ENCODE measurements at places on chromosomes 6 and 20. TPM values are rescaled to one million over a fixed set of nuclear protein-coding genes. Genes with fewer than 3 reads are reported as not detected.

GRCh38 chr6:131295081-131295480, 159.8 kb downstream of the AKAP7 start:
- no peaks in the 10 kb centered on the region for H3K27me3 ChIP-seq
- H3K36me3 ChIP-seq: no peaks in the 10 kb centered on the region
- H3K27ac ChIP-seq: no peak overlapping the region
- DNase-seq: no peak
- no peaks in the 10 kb centered on the region for H3K4me1 ChIP-seq

Gene PTPRT
- total RNA-seq: 0.19 TPM

Gene PNLDC1
- total RNA-seq: 0.26 TPM

DNA sequence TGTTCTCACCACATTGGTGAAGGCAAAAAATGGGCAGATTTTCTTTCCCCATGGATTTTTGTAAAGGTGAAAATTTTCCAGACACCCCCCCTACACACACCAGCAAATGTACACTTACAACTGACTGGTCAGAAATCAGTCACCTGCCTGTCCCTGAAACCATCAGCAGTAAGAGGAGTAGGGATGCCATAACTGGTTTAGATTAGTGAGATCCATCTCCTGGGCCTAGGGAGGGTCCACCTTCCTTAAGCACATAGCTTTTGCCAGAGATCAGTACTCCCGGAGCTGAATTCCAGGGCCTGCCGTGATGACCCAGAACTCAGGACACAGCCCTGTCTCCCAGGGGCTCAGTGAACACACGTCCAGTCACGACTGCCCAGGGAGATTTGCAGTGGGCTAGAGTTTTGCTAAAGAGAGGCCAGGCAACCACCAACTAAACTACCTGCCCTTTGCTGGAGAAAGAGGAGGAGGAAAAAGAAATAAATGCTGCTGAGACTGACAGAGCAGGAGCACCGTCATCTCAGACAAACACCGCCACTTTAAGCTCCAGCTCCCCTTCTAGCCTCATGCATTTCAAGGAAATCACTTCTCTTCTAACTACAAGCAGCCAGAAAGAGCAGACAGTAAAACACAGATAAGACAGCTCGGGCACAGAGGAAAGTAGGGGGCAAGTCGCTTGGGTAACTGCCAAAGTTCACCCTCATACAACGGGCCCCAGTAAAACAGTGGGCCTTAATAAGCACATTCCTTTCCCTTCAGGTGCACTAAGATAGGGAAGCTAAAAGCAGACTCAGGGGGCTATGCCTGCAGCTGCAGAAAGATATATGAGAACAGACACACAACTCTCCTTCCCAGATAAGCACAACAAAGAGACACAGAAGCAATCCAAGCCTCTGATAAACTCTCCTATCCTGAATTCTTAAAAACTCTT, 82.6 kb upstream of the SPTLC3 start:
- no peaks in the 10 kb centered on the region for H3K4me1 ChIP-seq
- no peaks in the 10 kb centered on the region for H3K27me3 ChIP-seq
- no peak for DNase-seq
- H3K4me3 ChIP-seq: no peak overlapping the region
- H3K36me3 ChIP-seq: no peaks in the 10 kb centered on the region

- no peak for DNase-seq
- peaks cover 4% of the 10 kb centered on the region for H3K4me1 ChIP-seq
- H3K27me3 ChIP-seq: no peaks in the 10 kb centered on the region
- H3K4me3 ChIP-seq: no peak overlapping the region
- H3K36me3 ChIP-seq: no peaks in the 10 kb centered on the region
- no peak overlapping the region for H3K27ac ChIP-seq
Measured at GRCh38 chr6:7154341-7155139, 46.8 kb downstream of the RREB1 start.

- H3K36me3 ChIP-seq: no peaks in the 10 kb centered on the region
- DNase-seq: no peak
- no peak overlapping the region for H3K27ac ChIP-seq
- peak overlapping the region; percentile 14 for H3K4me3 ChIP-seq
Measured at GRCh38 chr20:32456869-32457478, 98.8 kb downstream of the ASXL1 start.

Gene SLA2
- total RNA-seq: 1.0 TPM

- peaks cover 1% of the 10 kb centered on the region for H3K36me3 ChIP-seq
- no peak overlapping the region for H3K27ac ChIP-seq
- H3K27me3 ChIP-seq: no peaks in the 10 kb centered on the region
- no peak for DNase-seq
Measured at GRCh38 chr6:166612471-166612881, 14.6 kb downstream of the RPS6KA2 start.

GRCh38 chr6:139137706-139138105, 2.8 kb downstream of the HECA start:
- no peak overlapping the region for H3K27ac ChIP-seq
- H3K4me3 ChIP-seq: no peak overlapping the region
- H3K27me3 ChIP-seq: no peaks in the 10 kb centered on the region
- H3K4me1 ChIP-seq: peaks cover 2% of the 10 kb centered on the region

DNA sequence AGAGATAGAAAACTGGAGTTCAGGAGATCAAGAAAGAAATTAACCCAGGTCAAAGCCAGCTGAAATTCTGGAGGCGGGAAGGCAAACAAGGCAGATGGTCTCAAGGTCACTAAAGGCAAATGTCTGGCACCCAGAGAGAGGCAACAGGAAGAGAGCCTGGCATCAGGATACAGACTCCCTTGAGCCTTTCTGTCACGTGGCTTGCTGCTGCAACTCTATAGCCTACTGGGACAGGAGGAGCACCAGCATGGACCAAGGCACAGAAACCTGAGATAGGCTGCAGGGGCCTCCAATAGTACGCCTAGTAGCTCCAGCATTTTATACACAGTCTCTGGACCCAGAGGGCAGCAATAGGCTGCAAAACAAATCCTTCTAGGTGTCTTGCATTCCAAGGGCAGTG, 75.1 kb downstream of the SEL1L2 start:
- no peak for DNase-seq
- no peaks in the 10 kb centered on the region for H3K36me3 ChIP-seq
- H3K27me3 ChIP-seq: no peaks in the 10 kb centered on the region

Measured in aorta (tissue), 5 donors.